ENCODE measurements at places on chromosomes 12 and 14.

DNA sequence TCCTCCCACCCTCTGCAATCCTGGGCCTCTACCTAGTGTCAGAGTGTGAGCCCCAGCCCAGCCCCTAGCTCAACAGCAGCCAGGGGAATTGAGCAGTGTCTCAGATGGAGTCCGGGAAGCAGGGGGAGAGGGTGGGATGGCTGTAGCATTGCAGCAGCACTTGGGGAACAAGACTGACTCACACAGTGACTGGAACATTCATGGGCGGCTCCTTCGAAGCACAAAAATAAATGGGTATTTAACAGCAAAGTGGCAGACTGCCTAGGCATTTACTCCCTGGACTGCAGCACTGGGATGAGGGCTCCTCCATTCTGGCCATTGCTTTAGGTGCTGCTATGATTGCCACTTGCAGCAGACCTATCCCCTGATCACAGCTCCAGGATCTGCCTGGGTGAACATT is 46.0 kb upstream of the STK38L start:
- no peak for DNase-seq

GRCh38 chr12:120496413-120497340 is 764 bp downstream of the DYNLL1 start:
- DNase-seq, result peak; percentile 73

GRCh38 chr12:128796439-128797118 is 27.2 kb downstream of the SLC15A4 start:
- no peak for DNase-seq

DNA sequence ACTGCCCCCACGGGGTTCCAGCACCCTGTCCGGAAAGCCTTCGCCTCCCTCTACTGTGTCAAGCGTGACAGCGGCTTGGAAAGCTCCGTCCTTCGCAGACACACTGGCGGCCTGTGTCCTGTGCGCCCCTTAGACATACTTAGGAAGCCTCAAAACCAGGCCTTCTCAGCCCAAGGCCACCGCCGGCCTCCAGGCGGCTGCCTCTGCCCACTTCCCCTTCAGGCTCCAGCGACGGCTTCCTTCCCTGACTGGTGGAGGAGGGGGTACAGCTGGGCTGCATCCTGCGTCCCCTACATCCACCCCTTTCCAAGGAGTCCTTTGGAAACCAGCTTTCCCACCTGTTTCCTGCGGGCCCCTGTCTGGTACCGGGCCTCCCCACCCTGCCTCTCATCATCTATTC is 2.5 kb upstream of the CACNA2D4 start:
- no peak for DNase-seq

DNA sequence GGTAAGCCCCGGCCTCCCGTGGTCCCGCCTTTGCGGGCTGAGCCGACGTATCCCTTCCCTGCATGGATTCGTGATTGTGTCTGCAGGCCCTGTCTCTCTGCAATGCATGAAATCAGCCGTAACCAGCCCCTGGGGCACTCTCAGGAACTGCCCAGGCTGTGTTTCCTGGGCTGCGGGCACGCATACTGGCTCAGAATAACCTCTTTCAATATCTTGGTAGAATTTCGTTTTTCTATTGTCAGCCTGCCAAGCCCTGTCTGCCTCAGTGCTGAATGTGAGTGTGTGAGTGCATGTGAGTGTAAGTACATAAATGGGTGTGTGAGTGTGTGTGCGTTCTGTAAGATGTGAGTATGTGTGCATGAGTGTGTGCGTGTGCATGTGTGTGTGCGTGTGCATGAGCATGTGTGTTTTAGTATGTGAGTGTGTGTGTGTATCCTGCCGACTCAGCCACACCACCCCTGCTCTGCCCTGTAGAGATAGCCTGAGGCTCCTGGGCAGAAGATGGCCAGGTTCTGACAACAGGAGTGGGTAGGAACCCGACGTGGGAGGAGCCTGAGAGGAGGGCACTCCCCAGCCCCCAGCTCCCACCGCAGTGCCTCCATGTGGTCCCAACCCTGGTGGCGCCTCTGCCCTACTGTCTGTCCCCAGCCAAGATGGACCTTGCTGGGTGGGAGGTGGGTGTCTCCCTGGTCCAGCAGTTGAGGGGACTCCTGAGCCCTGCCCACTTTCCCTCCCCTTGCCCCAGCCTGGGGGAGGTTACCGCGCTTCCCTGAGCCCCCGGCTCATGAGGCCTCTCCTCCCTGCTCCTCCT is 268.8 kb downstream of the ADGRD1 start:
- DNase-seq, result no peak

DNA sequence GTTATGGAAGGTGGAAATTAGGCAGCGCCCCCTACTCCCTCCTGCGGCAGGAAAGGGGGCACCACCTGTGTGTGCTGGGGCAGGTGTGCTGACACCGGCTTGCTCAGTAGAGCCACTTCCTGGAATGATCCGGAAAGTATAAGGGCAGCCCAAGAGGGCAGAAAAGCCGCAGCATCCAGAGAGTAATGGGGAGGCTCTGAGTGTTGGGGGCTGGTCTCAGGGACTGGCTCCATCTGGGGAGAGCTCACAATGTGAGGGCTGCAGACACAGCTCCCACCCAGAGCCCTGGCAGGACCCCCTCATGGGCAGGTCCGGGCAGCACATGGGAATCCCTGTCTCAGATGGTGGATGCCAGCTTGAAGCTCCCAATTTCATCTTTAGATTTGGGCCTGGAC is 187.6 kb upstream of the C14orf180 start:
- no peak for DNase-seq

DNA sequence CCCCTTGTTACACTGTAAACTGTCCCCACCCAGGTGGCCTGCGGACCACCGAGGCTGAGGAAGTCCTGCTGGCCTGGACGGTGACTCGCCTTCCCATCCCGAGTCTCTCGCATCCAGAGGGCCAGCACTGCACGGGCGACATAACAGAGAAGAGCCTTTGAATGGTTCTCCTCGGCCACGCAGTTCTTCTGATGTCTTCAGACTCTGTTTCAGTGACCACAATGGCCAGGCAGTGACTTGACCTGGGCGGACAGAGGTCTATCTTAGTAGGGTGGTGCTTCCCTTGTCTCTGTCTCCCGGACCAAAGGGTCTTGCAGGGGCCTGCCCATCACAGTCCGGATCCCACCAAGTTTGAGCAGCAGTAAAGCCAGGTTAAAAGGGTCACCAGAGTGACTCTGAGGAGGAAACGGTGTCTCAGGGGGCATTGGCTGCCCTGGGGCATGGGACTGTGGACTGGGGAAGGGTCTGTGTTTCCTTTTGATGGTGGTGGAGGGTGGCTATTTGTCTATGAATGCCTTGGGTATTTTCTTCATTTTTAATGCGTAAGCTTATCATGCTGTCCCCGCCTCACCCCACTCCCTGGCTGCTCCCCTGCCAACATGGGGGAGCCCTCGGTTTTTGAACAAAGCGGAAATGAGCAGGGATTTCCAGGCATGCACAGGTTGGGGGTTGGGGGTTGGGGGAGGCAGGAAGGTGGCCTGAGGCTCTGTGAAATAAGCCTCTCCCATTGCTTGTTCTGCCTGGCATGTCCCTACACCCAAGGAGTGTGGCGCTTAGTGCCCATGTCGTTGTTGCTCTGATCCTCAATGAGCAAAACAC is 10.3 kb downstream of the KRT85 start:
- DNase-seq, result peak; percentile 1

DNA sequence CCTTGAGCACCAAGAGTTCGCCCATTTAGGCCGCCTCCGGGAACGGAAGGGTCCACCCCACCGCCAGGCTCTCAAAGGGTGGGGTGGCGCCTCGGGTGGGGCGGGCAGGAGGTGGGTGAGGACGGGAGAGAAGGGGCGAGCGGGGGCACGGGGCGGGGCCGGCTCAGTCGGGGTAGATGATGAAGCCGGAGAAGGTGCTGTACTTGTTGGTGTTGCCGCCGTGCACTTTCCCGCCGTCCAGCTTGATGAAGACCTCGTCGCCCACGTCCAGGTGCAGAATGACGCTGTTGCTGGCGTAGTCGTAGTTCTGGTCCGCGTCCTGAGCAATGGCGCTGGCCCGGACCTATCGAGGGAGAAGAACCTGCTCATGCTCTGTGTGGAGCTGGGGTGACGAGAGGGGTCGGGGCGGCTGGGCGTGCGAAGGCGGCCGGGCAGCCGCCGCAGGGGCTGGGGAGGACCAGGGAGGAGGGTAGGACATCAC is 4.1 kb downstream of the C1QL4 start:
- DNase-seq, result peak; percentile 38

GRCh38 chr14:76773188-76773885 is 12.1 kb downstream of the VASH1 start:
- DNase-seq, result peak; percentile 63

DNA sequence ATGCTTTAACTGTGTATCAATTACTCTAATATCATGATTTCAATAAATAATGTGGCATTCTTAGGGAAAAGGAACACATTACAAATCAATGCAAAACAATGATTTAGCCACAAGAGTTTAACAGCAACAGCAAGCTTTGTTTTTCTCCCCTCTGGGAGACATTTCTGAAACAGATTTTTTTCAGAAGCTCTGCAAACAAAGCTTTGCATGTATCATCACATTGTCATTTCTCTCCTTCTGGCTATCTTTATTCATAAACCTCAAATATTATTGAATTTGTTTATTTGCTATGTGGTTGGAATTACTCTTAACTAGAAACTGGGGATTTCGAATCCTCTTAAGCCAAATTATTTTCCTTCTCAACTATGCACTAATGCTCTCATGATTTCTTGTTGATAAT is 278.4 kb upstream of the ATXN7L3B start:
- no peak for DNase-seq

DNA sequence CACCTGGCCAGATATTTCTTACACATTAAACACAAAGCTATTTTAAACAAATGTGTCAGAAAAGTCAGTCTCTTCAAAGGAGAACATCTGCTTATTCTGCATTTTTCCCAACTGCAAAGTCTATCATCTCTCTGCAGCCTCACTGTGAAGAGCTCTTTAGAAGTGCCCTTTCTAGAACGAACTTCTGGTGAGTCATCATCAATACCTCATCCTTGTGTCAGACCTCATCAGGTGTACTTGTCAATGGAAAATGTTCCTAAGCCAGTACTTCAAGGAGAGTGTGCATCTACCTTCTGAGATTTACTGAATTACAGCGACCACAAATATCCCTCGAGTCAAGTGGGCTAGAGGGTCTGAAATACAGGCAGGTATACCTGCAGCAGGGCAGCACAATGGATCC is 457.3 kb downstream of the LRIG3 start:
- DNase-seq, result no peak

- no peak for DNase-seq
Measured at GRCh38 chr12:28776913-28777422, 372.1 kb upstream of the FAR2 start.

DNA sequence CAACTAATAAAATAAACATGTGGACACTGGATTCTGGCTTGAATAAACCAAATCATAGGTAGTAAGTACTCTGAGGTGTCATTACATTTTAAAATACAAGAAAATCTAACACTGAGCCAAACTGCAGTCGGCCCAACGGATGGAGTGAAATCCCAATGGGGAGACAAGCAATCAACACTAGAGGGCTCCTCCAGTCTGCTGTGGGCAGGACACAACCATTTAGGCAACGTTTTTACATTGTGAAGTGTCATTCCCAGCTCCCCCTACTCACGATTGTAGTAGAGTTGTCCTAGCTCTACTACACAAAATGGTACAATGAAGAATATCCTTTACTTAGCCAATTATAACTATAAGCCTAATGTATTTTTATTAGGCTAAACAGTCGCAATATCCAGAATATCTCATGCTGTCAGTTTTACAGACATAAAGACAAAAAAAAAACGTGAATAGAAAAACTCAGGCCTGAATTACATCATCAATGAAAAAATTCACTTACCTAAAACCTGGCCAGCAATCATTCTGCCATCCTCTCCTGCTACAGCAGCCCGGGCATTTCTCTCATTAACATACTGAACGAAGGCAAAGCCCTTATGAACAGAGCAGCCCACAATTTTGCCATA is 35.7 kb downstream of the HNRNPC start:
- DNase-seq, result no peak

DNA sequence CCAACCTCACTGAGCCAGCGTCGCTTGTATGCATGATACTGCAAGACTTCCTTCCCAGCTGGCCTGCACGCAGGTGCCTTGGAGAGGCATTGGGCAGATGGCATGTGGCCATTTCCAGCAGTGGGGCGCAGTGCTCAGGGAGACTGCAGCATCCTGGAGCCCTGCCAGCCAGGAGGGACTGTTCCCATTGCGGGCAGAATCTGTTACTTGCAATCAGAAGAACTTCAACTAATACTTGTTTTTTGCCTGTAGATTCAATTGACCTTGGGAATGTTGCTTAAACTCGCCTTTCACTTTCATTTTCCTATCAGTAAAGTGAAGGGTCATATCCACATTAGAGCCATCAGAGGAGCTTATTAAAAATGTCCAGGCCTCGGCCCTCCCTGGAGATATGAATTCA is 29.8 kb downstream of the ANKRD9 start:
- peak; percentile 64 for DNase-seq

- DNase-seq, result no peak
Measured at GRCh38 chr12:43425361-43425760, 126.6 kb downstream of the ADAMTS20 start.

- no peak for DNase-seq
Measured at GRCh38 chr12:25903603-25904245, 54.8 kb upstream of the RASSF8 start.

GRCh38 chr12:130806574-130806973 is 32.5 kb downstream of the STX2 start:
- DNase-seq, result no peak

DNA sequence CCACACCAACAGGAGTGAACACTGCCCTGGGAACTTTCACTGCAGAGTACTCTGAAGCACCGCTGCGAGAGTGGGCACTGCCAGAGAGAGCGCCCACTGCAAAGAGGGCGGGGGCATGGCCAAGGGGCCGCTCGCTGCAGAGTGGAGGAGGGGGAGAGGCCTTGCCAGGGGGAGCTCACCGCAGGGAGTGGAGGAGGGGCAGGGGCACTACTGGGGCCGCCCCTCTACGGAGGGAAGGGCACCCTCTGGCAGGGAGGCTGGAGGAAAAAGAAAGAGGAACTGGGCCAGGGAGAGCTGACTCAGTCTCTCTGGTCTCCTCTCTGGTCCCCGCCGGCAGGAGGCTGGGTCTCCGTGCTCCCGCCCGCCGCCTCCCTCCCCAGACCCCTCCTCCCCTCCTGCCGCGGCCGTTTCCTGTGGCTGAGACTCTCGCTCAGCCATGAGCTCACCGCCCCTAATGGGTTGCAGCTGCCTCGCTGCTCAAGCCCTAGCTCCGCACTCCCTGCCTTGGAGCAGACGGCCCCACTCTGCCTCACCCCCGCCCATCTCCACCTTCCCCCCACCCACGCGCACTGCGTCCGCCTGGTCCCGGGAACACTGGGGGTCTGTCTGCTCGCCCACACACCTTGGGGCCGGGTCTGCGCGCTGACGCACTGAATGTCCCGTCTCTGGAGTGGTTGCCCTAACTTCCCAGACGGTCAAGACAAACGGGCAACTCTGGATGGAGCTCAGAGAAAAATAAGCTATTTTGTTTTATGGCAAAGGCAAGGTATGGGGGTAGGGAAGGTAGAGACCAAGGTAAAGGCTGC is 1.3 kb downstream of the ARHGEF40 start:
- DNase-seq, result peak; percentile 85

Data from right lobe of liver (tissue), 6 donors.